Daoy (cell line): ENCODE measurements at places on chromosomes 7 and 10. TPM values are rescaled to one million over a fixed set of nuclear protein-coding genes. Genes with fewer than 3 reads are reported as not detected.
A peak's percentile ranks its signal among the peaks of the same experiment; 100 is the strongest.

Gene SLC16A9
- total RNA-seq: 11.7 and 13.7 TPM in 2 replicates

Gene PTF1A
- total RNA-seq: not detected in 2 replicates

Gene PAOX
- total RNA-seq: 0.48 and 2.1 TPM in 2 replicates

Gene NUDT13
- total RNA-seq: 1.2 TPM in 1 of 2 replicates, not detected in the other

Gene ETV1
- 4.3 and 13.0 TPM in 2 replicates for total RNA-seq

Gene SORBS1
- total RNA-seq: 4.9 and 5.4 TPM in 2 replicates

Gene KIAA1217
- 3.6 and 4.3 TPM in 2 replicates for total RNA-seq

Gene TMEM270
- 0.69 and 1.5 TPM in 2 replicates for total RNA-seq

Gene RRP12
- 78.4 and 78.6 TPM in 2 replicates for total RNA-seq

Gene ZNF33A
- 4.8 and 11.0 TPM in 2 replicates for total RNA-seq

- no peak for DNase-seq
Observed at GRCh38 chr7:135993950-135994349, 16.8 kb upstream of the MTPN start.

DNA sequence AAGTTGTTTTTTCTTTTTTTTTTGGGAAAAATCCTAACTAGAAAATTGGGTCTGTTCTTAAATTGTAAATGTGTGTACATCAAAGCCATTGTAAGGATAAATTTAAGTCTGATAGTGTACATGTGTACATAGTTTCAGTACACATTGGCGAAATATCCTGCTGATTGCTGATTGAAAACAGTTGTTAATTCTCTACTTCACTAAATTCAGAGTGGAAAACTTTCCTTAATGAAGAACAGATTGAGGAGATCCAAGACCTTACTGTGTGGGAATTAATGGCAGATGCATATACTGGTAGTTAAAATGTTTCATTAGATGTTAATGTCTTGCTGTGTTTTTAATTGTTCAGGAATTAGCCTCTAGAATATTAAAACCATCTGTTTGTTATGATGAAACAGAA lies 506.0 kb downstream of the AUTS2 start:
- no peak for DNase-seq

DNA sequence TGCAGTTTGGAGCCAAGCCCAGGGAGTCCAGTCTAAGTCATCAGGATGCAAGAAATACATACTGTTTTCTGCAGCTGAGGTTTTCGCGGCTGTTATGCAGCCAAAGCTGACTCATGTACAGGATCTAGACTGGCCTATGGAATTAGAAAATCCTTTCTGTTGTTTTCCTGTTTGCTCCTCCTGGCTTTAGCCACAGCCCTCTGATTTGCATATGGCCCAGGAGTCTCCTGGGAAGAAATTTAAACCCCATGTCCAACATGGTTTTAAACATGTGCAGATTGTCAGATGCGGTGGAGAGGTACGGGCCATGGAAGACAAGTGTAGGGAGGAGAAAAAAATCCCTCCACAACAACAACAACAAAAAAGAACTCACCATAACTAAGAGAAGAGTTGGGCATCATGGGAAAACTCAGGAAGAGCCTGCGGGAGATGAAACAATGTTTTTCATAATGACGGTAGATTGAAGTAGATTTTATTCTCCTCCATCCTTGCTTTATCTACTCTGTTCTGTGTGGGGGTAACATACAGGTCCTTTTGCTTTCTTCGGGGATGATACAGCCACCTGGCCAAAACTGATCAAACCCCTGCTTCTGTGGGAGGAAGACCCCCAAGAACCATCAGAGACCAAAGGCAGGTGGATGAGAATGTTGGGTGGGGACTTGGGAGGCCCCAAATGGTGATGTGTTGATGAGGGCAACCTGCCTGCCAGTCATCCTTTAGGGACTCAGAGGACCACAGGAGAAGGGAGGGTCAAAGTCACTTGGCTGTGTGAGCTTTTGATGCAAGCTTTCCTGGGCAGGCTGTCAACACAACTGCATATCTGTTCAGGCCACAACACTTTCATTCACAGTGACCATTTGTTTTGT lies 29.8 kb upstream of the GNA12 start:
- DNase-seq: peak; percentile 94

GRCh38 chr7:1225441-1226185 lies 7.1 kb upstream of the UNCX start:
- DNase-seq: no peak

DNA sequence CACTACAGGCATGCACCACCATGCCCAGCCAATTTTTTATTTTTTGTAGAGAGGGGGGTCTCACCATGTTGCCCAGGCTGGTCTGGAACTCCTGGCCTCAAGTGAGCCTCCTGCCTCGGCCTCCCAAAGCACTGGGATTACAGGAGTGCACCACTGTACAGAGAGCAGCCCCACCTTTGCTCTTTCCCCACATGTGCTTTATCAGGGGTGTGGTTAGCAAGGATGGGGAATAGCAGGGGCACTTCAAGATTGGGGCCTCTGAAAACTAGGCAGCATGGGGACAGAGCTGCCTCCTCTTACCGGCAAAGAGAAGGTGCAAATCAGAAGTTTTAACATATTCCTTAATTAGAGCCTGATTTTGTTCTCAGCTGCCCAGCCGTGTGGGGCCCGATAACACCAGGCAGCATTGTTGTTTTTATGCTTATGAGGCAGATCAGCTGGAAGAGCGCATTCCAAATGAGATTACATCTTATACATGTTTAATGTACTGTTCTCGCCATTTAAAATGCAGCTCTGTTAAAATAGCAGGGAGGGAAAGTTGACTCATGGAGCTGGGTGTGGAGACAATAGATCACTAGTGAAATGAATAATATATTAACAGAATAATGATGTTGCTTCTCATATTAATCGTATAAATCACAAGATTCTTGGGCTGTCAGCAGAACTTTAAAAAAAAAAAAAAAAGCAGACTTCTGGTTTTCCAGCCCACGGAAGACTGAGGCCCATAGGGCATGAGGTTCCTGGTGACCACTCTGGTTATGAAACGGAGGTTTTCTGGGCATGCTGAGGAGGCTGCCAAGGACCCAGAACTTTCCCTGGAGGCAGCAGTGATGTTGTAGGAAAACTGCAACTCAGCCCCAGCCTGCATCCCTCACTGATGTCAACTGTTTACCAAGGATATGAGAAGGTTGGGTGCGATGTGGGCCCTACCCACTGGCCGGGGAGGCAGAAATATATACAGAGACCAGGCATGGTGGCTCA lies 62.5 kb downstream of the TMEM130 start:
- no peak for DNase-seq

DNA sequence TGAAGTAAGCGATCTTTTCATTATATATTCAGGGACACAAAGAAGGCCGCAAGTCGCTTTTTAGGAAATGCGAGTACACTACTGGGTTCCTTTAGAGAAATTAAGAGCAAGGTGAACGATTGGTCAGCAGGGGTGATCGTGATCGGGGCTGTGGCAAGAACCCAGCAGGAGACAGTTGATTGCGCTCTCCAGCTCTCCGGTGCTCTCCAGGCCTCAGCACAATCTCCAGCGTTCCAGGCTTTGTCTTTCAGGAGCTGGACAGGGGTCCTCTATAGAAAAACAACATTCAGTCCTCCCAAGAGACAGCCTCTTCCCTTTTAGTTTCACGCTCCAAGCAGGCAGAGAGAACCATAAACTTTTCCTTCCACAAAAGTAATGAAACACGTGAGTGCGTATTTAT lies 170.5 kb upstream of the KLF6 start:
- DNase-seq: no peak

GRCh38 chr10:93570383-93570782 lies 3.9 kb downstream of the FFAR4 start:
- no peak for DNase-seq

DNA sequence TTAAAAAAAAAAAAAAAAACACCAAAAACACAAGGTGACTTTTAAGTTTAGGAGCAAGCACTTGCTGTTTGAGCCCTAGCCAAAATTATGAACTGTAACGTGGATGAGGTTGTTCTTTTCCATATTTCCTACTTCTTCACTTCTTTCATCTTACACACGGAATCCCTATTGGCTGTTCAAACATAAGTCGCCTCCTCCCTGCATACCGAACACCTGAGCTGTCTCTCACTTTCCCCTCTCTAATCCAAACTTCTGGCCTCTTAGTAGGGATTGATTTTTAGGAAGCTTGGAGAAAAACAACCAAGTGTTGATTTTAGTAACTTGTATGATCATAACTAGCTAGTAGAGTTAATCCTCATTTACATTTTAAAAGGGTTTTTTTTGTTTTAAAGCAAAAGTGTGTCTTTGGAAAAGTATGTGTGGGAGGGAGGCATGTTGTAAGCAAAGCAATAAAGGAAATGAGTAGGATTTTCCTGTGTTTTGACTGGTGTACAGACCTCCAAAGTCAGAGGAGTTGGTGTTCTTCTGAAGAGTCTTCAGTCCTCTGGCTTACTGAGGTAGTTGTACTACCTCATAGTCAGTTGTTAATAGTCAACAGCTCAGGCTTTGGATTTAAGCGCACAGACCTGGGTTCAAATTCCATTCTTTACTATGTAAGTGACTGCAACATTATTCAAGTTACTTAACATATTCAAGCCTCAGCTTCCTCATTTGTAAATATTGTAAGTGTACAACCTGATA lies 39.3 kb downstream of the RABGEF1 start:
- DNase-seq: peak; percentile 39

GRCh38 chr7:84675633-84676034 lies 481.0 kb upstream of the SEMA3A start:
- DNase-seq: peak; percentile 71

GRCh38 chr7:97013134-97013844 lies 7.9 kb downstream of the DLX6 start:
- DNase-seq: no peak

- peak; percentile 62 for DNase-seq
Observed at GRCh38 chr7:26863518-26864308, 677 bp downstream of the SKAP2 start.

- DNase-seq: no peak
Observed at GRCh38 chr10:18545621-18546305, 105.6 kb downstream of the NSUN6 start.

DNA sequence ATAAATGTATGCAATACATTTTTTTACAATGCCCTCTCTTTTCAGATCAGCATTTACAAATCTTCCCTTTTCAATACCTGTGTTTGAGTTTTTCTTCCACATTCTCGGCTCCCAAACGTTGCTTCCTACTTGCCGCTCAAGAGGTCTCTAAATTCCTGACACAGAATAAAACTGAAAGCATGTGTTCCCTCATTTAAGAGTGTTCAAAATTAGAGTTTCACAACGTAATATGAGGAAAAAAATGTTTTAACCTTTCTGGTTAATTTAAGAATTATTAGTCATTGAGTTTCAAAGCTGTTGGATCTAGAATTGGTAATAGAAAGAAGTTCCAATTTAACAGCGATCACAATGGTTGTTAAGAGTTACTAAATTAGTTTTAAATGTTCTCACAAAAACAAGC lies 100.4 kb downstream of the ARID5B start:
- no peak for DNase-seq

DNA sequence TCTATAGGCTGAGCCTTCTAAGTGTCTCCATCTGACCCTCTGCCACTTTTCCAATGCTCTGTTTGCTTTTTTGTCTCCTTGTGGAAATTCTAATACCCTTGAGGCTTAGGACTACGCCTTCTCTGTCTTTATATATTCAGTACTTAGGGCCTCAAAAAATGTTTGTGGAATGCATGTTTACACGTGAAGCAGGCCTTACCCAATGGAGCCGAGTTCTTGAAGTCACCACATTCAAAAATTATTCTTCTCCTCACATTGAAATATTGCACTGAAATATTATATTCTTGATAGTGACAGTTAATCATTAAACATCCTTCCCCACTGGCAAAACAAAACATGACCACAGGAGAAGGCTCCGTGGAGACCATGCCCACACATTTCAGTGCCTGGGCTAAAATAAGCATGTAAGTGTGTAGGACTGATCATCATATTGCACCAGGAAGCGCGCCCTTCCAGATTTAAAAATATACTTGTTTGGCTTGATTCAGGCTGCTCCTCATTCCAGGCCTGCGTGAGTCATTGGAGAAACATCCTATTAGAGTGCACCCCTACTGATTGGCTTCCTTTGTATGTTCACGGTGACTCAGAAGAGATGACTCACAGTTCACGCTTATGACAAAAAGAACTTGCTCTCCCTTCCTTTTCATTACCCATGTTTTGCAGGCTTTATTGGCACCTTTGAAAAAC lies 307.4 kb upstream of the AOAH start:
- DNase-seq: peak; percentile 100

GRCh38 chr7:103689255-103689654 lies 243.2 kb upstream of the SLC26A5 start:
- no peak for DNase-seq

DNA sequence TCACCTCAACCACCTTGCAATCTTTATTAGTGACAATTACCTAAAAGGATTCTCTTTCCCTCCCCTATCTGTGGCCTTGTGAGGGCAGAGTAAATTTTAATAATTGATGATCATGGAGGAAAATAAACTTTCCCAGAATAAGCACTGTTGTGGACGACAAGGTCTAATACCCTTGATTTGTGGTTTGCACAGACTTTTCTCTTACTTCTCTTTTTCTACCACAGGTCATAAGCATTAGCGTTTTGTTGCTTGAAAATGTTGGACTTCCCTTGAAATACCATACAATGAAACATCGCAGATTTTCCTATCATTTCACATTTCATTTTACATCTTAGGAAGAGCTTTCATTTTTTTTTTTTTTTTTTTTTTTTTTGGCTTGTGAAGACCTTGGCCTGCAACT lies 188.1 kb upstream of the TMEM72 start:
- no peak for DNase-seq

DNA sequence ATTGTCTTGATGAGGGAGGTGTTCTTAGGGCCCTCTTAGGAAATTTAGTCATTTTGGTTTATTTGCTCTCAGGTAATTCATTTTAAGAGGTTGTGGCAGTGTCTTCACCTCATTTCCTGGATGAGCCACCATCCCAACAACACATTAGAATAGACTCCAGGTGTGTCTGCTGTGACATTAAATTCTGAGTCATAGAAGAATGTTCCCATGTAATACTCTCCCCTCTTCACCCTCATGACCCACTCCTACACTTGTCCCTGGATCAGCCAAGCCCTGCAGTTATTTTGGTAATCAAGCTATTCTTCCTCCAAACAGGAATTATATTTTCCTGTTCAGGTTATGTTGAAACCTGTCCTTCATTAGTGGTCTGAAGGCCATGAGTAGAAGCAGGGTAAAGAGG lies 944.1 kb downstream of the SORCS3 start:
- DNase-seq: no peak

GRCh38 chr7:159030490-159031134 lies 114.1 kb downstream of the VIPR2 start:
- peak; percentile 64 for DNase-seq

GRCh38 chr7:135831455-135832195 lies 83.0 kb upstream of the FAM180A start:
- DNase-seq: peak; percentile 15

DNA sequence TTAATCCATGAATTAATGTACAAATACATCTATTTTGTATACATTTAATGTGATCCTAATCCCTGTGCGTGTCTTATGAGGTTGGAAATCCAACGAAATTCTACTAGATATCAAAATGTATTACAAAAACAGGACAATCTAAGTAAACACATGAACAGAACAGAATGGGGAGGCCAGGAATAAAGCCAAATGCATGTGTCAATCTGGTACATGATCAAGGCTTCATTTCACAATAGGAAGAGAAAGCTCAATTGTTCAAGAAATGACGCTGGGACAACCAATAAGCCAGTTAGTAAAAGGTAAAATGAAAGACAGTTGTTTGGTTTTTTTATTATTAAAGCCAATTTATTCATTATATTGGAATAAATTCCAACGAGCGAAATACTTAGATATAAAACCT lies 83.0 kb downstream of the COL13A1 start:
- DNase-seq: no peak
